ENCODE measurements at places on chromosomes 3 and 15.

GRCh38 chr3:166478356-166478755 is 641.1 kb upstream of the BCHE start:
- no peak for DNase-seq

DNA sequence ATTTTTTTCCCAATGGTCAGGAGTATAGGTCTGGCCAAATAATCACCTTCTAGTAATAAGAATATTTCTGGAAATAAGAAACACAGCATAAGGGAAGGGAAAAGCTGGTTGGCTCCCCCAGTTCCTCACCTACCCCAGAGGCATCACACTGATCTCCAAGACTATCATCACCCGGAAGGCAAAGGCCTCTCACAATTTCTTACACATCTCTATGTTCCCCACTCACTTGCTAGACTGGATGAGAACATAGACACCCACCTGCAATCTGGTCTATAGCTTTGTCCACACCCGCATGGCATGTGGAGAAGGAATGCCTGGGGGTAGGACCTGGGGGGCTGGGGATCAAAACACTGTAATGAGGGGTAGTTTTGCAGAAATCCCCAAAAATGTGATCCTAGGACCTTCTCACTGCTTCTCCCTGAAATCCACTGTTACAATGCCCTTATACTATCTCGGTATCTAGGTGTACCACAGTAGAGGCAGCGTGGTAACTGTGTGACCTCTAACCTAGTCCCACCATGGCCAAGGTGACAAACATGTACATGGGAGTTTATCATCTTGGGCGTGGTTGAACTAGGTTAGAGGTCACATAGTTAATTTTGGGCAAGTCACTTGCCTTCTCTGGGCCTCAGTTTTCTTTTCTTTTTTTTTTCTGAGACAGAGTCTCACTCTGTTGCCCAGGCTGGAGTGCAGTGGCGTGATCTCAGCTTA is 29.5 kb upstream of the NRROS start:
- DNase-seq = no peak

GRCh38 chr15:92095693-92096092 is 242.2 kb downstream of the SLCO3A1 start:
- no peak for DNase-seq

DNA sequence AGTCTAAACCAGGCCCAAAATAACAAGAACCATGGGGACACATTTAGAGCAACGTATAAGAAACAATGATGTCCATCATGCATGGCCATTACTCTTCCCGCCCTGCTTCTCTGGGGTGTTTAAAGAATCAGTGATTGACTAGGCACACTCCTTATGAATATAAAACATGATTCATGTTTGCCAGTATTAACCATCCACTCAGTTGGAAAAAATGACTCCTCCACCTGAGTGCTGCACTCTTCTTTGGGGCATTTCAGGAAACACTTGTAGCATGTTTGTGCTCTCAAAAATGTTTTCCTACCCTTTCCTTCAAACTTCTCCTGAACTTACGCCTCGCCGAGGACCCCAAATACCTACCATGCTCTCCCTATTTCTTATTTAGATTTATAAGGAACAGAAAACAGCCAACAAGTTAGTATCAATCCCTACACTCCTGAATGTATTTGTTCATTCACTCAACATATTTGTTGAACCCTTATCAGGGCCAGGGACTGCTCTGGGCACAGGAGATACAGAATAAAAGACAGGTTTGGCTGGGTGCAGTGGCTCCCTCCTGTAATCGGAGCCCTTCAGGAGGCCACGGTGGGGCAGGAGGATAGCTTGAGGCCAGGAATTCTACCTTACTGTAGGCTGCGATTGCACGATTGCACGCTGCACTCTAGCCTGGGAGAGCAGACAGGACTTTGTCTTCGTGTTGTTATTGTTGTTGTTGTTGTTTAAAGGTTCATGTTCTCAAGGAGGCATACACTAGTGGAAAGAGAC is 137.0 kb downstream of the TMCO5A start:
- DNase-seq = no peak

- DNase-seq = no peak
Observed at GRCh38 chr3:54988838-54989630, 61.2 kb upstream of the LRTM1 start.

Measured in stimulated activated CD4-positive, alpha-beta T cell treated with anti-CD3 and anti-CD28 coated beads, Interleukin-15, amount 100 ng/mL, for 48 hours (primary cell).